ENCODE measurements at places on chromosomes 7 and 10.

DNA sequence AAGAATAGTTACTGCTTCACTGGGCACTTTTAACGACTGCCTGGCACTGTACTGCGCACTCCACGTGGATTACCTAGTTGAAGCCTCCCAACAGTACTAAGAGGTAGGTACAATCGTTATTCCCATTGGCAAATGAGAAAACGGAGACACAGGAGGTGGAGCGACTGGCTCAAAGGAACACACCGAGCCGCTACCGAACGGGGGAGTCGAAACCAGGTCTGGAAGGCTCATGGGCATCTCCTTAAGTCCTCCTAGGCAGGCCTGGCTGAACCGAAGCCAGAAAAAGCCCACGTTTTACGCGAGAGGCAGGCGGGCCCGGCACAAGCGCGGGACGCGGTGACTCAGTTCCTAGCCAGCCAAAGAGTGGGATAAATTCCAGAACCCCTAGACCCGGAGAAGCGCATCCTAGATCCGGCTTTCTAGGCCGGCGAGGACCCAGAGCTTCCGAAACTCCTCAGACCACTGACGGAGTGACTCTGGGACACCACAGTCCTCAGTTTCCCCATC lies 472 bp downstream of the PDAP1 start:
- peak; percentile 62 for DNase-seq

GRCh38 chr7:152909683-152910544 lies 150.4 kb downstream of the ACTR3B start:
- no peak for DNase-seq

DNA sequence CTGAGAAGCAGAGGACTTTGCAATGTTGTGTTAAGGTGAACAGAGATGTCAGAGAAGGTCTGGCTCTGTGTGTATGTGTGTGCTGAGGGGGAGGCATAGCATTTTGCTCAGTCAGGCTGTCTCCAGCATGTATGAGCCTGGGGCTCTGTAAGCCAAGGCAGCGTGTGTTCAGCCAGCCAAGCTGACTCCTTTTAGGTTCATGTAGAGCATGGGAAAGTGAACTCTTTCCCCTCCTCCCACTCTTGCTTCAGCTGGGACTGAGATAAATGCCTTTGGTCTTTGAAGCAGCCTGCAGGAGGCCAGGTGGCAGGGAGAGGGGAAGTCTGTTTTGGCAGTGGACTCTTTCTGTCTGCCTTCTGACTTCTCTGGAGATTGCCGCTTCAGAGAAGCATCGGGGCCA lies 3.8 kb downstream of the SFXN2 start:
- no peak for DNase-seq

DNA sequence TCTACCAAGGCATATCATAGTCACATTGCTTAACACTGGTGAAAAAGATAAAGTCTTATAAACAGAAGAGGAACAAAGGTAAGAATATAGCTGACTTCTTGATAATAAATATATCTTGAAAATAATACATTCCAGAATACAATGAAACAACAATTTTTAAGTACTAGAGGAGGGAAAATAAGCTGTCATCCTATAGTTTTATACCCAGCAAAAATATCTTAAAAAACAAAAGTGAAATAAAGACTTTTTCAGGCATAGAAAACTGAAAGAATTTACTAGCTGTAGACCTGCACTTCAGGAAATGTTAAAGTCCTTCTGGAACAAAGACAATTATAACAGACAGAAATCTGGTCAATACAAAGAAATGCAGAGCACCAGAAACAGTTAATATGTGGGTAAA lies 21.4 kb upstream of the MACROH2A2 start:
- DNase-seq = no peak

GRCh38 chr7:23018750-23019149 lies 4.8 kb upstream of the HYCC1 start:
- peak; percentile 38 for DNase-seq

GRCh38 chr7:51236470-51237132 lies 80.0 kb downstream of the COBL start:
- no peak for DNase-seq

GRCh38 chr7:29255199-29255878 lies 60.8 kb downstream of the CHN2 start:
- peak; percentile 73 for DNase-seq

DNA sequence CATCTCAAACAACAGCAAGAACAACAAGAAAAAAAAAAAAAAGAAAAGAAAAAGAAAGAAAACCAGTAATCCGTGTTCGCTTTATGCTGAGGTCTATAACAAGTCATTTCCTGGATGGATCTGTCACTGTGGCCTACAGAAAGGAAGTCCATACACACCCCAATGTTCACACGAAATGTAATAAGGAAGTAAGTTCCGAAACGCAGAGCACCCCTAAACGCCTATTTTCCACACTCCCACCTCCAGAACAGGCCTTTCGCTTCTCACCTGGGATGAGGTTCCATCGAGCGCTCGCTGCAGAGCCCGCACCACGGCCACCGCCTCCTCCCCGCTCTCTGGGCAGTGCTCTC lies 735 bp downstream of the ZNF394 start:
- no peak for DNase-seq

GRCh38 chr7:138205614-138206150 lies 129.4 kb downstream of the AKR1D1 start:
- no peak for DNase-seq
